ENCODE measurements at places on chromosomes 12 and 14. TPM values are rescaled to one million over a fixed set of nuclear protein-coding genes. Genes with fewer than 3 reads are reported as not detected.

The A2ML1 gene
- polyA plus RNA-seq = not detected

The GSC gene
- not detected for polyA plus RNA-seq

The IKZF4 gene
- polyA plus RNA-seq = 0.35 TPM

The PLA2G1B gene
- not detected for polyA plus RNA-seq

The AKAP3 gene
- 2.7 TPM for polyA plus RNA-seq

The CLEC4A gene
- 6.9 TPM for polyA plus RNA-seq

The CABP1 gene
- polyA plus RNA-seq = not detected

The WNT5B gene
- polyA plus RNA-seq = 0.33 TPM

The JPH4 gene
- polyA plus RNA-seq = 0.15 TPM

The VAMP1 gene
- polyA plus RNA-seq = 8.1 TPM

The TSPAN9 gene
- polyA plus RNA-seq = not detected

All from IgD-negative memory B cell (primary cell).